ENCODE measurements at places on chromosomes 1 and 21.
A peak's percentile ranks its signal among the peaks of the same experiment; 100 is the strongest.

GRCh38 chr1:234114648-234115307 lies 210.3 kb downstream of the SLC35F3 start:
- no peak for DNase-seq

GRCh38 chr1:108560874-108561459 lies 1.1 kb downstream of the EEIG2 start:
- no peak for DNase-seq

DNA sequence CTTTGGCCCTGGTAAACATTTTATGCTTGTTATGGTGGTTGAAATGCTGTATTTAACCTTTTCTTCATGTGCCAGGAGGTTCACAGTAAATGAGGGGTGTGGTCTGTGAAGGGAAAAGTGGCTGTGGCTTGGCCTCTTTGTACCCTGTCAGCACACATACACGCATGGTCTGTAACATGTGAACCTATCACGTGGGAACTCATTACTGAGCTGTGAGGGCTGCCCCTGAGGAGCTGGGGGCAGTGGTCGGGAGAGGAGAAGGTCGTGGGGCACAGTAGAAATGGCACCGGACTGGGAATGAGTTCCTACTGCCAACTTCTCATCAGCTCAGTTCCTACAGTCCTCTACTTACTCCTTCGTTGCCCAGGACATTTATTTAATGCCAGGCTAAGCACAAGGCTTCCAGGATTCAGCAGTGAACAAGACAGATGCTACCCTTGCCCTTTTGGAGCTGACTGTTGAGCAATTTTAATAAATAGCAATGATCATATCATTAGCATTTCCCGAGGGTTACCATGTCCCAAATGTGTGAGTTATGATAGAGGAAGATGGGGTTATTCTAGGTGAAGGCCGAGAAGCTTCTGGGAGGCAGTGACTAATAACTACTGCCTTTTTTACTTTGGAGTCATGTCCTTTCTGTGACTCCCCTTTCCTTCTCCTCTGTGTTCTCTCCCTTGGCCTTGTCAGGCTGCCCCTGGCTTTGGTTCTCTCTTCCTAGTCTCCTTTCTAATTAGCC lies 38.8 kb downstream of the DDR2 start:
- DNase-seq: no peak

DNA sequence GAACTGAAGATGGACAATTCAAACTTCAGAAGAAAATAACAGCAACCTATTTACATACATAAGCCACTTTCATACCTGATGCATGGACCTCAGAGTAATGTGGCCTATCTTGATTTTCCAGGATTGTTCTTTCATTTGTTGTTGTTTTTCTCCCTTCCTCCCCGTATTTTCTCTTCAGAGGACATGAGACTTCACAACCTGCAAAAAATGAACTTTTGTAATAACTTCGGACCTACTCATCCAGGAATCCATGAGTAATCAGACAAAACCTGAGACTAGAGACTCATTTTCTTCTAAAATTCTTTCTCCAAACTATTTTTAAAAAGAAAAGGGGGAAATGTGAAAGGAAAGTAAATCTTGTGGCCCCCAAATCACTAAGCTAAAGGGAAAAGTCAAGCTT lies 17.6 kb upstream of the PLA2G5 start:
- DNase-seq: no peak

DNA sequence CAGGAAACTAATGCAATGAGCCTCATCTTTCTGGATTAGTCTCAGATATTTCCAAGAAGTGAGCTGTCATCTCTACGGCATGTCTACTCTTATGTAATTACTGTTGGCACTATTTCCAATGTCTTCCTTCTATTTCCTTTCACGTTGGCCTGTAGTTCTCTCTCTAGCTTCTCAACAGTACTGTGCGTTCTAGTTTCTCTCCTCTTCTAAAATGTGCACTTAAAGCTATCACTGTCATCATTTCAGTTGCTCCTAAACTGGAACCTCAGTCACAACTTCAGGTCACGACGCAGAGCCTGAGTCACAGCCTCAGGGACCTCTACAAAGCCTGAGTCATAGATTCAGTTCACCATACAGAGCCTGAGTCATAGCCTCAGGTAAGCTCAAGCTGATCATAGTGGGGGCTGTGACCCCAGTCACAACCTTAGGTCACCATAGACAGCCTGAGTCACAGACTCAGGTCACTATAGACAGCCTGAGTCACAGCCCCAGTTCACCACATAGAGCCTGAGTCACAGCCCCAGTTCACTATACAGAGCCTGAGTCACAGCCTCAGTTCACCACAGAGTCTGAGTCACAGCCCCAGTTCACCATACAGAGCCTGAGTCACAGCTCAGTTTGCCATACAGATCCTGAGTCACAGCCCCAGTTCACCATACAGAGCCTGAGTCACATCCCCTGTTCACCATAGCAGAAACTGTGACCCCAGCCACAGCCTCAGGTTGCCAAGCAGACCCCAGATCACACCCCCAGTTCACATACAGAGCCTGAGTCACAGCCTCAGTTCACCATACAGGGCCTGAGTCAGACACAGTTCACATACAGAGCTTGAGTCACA lies 13.0 kb downstream of the WNT9A start:
- DNase-seq: no peak

DNA sequence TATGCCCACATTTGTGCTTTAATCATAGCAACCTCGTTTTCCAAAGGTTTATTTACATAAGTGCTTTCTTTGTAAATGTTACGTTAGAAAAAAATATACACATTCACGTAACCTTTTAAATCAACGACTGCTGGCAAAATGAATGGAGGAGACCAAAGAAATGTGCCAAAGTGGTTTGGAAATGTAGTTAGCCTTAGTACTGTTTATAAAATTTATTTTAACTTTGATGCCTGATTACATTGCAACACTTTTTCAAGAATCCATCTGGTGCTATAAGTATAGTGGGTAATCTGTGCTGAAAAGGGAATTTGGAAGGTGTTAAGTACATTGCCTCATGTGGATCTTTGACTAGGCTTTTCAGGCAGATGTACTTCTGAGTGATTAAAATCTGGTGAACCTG lies 108.9 kb downstream of the IFI44 start:
- no peak for DNase-seq

GRCh38 chr1:51689643-51690042 lies 72.8 kb downstream of the OSBPL9 start:
- no peak for DNase-seq

GRCh38 chr1:162113419-162113818 lies 43.9 kb downstream of the NOS1AP start:
- DNase-seq: no peak

- DNase-seq: no peak
Observed at GRCh38 chr1:171431994-171432393, 53.3 kb upstream of the PRRC2C start.

DNA sequence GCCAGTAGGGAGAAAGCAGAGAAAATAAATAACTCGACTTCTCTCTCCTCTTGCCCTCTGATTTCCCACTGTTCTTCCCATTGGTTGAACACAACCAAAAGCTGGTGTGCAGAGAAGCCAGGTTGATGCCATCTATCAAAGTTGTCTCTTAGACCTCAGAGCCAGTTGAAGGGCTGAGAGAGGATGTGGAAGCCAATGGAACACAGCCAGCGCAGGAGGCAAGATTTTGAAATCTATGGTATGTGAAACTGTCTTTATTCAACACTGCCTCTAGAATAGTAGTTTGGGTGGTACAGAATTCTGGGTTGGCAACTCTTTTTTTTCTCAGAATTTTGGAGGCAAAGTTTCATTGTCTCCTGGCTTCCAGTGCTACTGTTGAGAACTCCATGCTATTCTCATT lies 11.3 kb upstream of the SMAP2 start:
- DNase-seq: no peak

DNA sequence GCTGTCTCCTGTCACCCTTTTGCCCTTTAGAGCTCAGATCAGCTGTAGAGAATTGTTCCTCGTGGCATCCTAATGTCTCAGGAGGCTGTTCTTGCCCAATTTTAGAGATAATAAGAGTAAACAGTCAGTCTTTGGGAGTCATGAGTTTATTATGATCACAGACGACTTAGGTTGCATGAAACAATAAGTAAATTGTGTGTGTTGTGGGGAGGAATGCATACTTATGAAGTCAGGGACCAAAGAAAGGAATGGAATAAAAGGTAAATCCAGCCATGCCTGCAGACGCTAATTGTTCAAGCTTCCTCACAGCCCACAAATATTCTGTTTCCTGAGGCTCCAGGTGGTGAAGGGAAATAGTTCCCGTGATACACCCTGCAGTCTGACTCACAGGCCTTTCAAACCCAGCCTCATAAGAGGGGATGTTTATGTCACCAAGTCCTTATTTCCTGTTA lies 897 bp downstream of the EPHX4 start:
- DNase-seq: no peak

DNA sequence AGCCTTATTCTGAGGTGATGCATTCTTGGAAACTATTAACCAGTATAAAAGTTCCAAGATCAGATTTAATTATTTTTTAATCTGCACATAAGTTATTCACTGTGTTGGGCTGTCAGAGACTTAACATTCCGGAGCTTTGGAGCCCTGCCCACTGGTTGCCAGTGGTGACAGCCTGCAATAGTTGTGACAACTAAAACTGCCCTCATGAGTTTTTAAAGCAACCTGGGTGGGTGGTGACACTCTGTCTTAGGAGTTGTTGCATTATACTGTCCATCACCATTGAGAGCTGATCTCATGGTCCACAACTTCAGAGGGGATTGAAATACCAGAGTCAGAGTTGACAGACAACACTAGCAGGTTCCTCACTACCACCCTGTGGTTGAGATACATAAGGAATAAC lies 653.9 kb upstream of the USP24 start:
- peak; percentile 52 for DNase-seq

DNA sequence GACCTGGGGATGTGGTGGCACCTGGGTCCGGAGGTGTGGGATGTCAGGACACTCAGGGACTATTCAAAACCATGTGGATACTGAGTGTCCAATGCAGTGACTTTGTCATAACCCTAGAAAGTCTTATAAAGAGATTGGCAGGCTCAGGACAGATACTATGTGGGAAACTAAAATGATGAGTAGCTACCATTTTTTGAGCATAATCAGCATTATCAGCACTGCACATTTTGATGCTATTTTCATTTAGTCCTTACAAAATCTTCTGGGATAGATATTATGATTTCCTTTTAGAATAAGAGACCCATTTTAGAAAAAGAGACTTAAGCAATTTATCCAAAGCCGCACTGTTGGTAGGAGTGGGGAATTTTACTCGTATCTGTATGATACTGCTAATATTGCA lies 93.4 kb downstream of the DNM3 start:
- no peak for DNase-seq

- DNase-seq: peak; percentile 62
Observed at GRCh38 chr1:68321084-68321685, 88.9 kb upstream of the WLS start.

DNA sequence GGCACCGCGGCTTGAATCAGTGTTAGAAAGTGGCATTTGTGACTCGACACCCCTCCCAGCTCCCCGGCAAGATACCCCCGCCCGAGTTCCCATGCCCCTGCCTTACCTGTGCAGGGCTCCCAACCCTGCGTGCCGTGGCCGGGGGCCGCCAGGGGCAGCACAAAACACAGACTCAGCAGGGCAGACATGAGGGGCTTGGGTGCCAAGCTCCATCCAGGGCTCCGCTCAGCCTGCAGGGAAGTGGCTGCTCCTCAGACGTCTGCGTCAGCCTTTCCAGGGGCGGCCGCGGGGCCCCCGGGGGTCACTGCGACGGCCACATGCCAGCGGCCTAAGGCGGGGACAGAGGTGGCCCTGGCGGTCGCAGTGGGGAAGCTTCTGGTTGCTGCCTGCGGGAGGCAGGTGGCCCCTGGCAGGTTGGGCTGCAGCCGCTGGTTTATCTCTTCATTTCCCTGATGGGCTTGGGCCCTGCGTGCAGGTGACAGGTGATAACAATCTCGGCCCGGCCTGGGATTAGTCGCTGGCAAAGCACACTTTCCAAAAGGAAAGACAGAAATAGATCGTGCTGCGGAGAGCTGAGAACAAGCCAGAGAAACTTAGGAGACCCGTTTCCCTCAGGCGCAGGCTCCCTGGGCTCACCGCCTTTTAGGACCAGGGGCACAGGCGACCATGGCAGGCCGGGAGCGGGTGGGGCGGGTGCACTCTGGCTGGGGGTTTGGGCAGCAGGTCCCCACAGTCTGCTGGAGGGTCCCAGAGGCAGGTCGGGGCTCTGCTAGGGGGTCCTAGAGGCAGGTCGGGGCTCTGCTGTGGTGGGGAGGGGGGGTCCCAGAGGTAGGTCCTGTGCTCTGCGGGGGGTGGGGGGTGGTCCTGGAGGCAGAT lies at the start of gene TSPEAR:
TSPEAR (minus strand) TSS at position 246 of the 876 bp plus-strand sequence; CDS start at position 188, 58 bp downstream.
- peak; percentile 50 for DNase-seq

GRCh38 chr1:143691400-143691891 lies 280.3 kb downstream of the FAM72C start:
- no peak for DNase-seq

- DNase-seq: no peak
Observed at GRCh38 chr1:228171221-228171891, 5.8 kb downstream of the IBA57 start.

DNA sequence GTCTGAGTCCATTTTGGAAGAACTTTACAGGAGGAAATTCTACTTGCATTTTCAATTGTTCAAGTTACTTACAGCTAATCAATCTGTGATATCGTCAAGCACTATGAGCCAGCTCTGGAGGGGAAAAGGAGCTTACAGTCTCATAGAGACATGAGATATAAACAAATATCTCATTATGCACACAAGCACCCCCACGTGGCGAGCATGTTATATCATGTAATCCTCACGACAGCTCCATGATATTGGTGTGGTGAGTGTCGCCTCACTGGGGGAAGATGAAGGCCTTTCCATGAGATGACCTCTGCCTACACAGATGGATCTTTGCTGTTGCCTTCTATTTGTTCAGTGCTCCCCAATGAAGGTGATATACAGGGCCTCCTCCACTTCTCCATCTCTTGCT lies 34.6 kb downstream of the TNR start:
- DNase-seq: no peak

- no peak for DNase-seq
Observed at GRCh38 chr1:19639999-19640362, 4.1 kb upstream of the NBL1 start.

- DNase-seq: no peak
Observed at GRCh38 chr1:18686540-18686939, 55.9 kb downstream of the PAX7 start.

DNA sequence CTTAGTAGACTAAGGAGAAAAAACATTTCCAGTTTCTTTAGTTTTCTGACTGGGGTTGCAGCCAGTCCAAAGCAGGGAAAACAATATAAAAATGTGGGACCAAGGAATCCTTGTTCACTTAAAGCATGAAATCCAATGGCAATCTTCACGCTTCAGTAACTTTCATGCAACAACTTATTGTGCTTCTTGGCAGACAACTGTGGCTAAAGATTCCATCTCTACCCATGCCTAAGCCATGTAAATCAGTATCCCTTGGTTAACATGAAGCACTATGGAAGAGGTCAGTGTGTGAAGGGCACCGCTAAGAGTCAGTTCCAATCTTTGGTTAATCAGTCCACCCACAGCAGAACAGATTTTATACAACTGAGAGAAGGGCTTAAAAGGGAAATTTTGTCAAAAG lies 201.8 kb upstream of the GREM2 start:
- DNase-seq: no peak
